ENCODE measurements at places on chromosomes 16 and 17. TPM values are rescaled to one million over a fixed set of nuclear protein-coding genes. Genes with fewer than 3 reads are reported as not detected.

DNA sequence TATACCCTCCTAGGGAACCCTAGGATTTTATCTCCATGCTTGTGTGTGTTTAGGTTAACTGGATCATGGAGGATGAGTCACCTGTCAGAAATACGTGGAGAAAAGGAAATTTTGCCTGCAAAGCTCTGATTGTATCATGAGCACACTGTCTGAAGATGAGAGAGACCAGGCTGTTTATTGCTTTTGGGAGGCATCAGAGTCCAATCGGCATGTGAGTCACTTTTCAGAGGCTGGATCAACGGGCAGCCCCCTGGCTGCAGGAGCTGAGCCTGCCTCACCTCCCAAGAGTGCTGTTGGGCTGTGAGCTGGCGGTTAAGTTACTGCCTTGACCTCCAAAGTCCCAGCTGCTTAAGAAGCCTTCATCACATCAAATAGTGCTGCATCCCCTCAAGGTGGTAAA is 41.5 kb upstream of the MED9 start:
- H3K27me3 ChIP-seq: peaks cover 3% of the 10 kb centered on the region
- no peaks in the 10 kb centered on the region for H3K36me3 ChIP-seq
- no peak overlapping the region for H3K4me3 ChIP-seq

DNA sequence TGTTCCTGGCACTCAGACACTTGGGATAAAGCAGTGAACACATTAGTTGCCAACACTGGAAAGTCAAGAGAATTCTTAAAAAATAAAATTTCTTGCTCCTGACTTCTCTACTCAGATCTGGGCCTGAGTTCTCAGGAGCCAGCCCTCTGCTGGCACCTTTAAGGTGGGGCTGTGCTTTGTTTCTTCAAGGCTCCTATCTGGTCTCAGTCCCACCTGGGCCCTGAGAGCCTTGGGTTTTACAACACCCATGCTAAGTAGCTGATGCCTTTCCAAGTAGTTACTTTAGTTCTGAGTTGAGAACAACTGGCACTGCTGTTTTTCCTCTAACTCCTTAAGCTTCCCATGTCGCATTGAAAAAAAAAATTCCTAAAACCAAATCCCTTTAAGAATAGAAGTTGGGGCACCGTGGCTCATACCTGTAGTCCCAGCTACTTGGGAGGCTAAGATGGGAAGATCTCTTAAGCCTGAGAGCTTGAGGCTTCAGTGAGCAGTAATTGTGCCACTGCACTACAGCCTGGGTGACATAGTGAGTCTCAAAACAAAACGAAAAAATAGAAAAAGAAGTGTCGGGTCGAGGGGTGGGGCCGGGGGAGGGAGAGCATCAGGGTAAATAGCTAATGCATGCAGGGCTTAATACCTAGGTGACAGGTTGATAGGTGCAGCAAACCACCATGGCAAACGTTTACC is 16.6 kb downstream of the CHAD start:
- no peaks in the 10 kb centered on the region for H3K36me3 ChIP-seq
- H3K4me3 ChIP-seq: no peak overlapping the region
- H3K27ac ChIP-seq: no peak overlapping the region
- no peaks in the 10 kb centered on the region for H3K27me3 ChIP-seq
- no peak for DNase-seq

GRCh38 chr17:62094175-62094574 is 29.1 kb upstream of the MED13 start:
- no peak overlapping the region for H3K4me3 ChIP-seq
- H3K4me1 ChIP-seq: peaks cover 11% of the 10 kb centered on the region
- H3K36me3 ChIP-seq: no peaks in the 10 kb centered on the region
- DNase-seq: no peak
- no peak overlapping the region for H3K27ac ChIP-seq

Gene TNRC6A
- total RNA-seq: 47.4 TPM

- H3K36me3 ChIP-seq: no peaks in the 10 kb centered on the region
- peaks cover 11% of the 10 kb centered on the region for H3K27me3 ChIP-seq
- H3K4me3 ChIP-seq: no peak overlapping the region
- no peak for DNase-seq
- no peaks in the 10 kb centered on the region for H3K4me1 ChIP-seq
These were observed 131.0 kb downstream of the RBFOX3 start for GRCh38 chr17:79479876-79480275.

- H3K36me3 ChIP-seq: peaks cover 12% of the 10 kb centered on the region
- H3K4me3 ChIP-seq: no peak overlapping the region
- H3K27ac ChIP-seq: no peak overlapping the region
- no peaks in the 10 kb centered on the region for H3K27me3 ChIP-seq
These were observed 11.9 kb upstream of the GLIS2 start for GRCh38 chr16:4303973-4304372.
